ENCODE measurements at places on chromosomes 11 and 22.

GRCh38 chr22:29251265-29251664 lies 16.5 kb downstream of the RHBDD3 start:
- DNase-seq: no peak

GRCh38 chr22:35154937-35155387 lies 89.0 kb downstream of the ISX start:
- no peak for DNase-seq

DNA sequence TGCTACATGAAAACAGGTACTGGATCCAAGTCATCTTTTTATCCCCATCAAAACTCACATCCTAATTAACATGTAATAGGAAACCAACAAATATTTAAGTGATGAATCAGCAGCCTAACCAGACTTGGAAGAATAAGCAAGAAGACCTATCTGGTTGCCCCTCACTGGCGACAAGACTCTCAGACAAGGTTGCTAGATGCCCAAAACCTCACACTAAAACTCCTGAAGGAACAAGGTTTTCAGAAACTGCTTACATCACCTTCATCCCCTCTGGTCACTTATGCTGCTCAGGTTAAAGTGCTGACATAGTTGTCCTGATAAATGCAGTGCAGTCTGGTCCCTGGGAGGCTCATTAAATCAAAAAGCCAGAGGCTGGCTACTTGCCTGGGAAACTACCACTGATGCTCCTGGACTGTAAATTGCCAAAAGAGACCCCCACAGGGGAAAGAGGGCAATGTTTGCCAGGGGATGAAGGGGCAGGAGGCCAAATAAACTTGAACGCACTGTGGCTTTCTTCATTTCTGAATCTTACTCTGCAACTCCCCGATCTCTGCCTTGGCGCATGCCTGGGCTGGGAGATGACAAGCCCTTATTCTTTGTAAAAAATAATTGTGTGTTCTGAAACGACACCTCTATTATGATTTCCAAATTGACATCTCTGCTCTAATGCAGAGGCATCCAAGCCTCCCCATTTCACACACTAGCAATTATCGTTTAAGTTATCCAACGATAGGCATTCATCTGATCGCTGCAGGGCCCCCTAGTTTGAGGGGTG lies 72.7 kb downstream of the AMBRA1 start:
- DNase-seq: no peak

- DNase-seq: no peak
These were observed 11.7 kb upstream of the GLYATL1 start for GRCh38 chr11:58927393-58928106.

DNA sequence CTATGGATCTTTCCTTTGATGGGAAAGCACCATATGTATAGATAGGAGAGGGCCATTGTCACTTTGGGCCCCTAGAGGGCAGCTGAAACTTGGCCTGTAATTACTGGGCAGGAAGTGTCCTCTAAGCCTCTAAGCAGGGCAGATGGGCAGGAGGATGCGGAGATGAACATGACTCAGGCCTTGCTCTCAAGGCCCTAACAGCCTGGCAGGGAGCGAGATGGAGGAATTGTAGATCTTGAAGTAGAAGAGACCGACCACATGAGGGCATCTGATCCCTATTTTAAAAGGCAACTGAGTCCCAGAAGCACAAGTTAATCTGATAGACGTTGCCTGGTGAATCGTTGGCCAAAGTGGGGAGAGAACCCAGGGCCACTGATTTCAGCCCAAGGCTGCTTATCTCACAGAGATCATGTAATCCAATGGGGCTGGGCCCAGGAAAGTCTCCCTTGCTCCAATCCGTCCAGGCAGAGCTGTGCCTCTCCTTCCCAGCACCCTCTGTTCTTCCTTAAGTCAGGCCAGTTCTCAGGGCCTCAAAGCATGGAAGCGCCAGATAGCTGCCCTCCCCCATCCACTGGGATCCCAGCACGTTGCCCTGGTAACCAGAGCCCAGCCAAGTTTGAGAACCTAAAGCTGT lies 2.5 kb upstream of the SEPTIN3 start:
- no peak for DNase-seq

GRCh38 chr11:112400476-112401014 lies 139.9 kb upstream of the PLET1 start:
- no peak for DNase-seq
